ENCODE measurements at places on chromosomes 12 and 14. TPM values are rescaled to one million over a fixed set of nuclear protein-coding genes. Genes with fewer than 3 reads are reported as not detected.
A peak's percentile ranks its signal among the peaks of the same experiment; 100 is the strongest.

Gene DNM1L
- 129 TPM for polyA plus RNA-seq

Gene REP15
- polyA plus RNA-seq: 3.3 TPM

Gene KRT77
- polyA plus RNA-seq: not detected

Gene SOAT2
- polyA plus RNA-seq: 3.0 TPM

Gene KRT72
- not detected for polyA plus RNA-seq

Gene FOXN4
- polyA plus RNA-seq: 2.4 TPM

DNA sequence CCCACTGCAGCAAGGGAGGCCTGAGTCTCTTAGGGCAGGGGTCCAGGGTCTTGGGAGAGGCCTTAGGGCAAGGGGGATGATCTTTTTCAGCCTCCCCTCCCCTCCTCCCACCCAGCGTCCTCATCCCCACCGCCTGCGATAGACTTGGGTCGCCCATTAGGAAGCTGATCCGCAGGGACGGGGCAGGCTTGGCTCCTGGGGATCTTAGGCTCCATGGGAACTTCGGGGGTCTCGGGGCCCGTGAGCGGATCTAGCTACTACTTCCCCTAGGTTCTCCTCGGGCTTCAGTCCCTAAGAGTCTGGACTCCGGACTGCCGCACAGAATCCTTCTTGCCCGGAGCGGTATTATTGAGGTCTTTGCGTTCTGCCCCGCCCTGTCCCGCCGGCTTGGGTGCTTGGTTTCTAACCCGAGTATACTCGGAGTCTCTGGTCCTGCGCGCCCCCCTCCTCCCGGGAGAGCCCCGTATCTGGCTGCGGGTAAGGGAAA lies 2.2 kb upstream of the PTHLH start:
- DNase-seq: no peak

DNA sequence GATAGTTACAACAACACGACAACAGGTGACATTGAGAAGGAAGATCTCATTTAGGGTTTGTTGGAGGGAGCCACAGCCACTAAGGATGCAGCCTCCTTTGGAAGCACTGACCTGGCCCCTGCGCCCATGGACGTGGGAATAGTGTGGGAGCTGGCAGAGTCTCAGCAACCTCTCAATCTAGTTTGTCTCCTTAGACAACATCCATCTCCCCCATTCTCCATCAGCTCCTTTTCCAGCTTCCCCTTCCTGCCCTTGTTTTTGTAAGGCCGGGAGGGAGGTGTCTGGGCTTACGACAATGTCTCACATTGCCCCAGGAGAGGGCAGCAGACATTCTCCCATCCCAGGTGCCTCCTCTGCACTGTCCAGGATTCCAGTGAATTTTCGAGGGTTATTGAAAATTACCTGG lies 170.2 kb upstream of the PZP start:
- peak; percentile 24 for DNase-seq

DNA sequence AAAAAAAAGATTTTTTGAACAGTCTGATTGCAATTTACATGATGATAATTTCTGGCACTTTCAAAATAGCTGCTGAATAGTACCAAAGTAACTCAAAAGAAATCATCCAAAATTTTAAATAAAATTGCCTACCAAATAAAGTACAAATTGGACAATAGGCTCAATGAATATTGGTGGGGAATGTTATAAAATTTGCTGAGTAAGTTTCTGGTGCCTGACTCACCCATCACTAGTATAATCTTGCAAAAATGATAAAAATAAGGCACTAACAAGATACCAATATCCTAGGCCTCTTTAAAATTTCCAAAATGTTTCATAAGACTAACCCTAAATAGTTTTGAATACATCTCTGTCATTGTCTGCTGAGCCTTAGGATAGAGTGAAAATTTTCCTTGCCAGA lies 145.3 kb upstream of the LRFN5 start:
- no peak for DNase-seq

DNA sequence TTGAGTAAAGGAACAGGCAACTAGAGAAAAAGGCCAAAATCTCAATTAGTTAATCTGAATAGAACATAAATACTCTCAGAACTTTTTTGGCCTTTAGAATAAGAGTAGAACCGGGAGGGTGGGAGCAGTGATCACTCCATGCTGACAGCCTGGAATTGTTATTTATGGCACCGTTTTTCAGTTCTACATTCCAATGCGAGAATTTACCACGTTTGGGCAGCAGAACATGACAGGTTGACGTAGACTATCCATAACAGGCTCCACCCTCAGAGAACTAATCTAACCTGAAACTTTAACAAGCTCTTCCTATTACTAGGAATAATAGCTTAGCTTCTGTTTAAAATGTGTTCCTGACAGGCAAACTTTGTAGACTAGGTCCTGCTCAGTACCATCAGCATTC lies 379.1 kb downstream of the SEC23A start:
- peak; percentile 38 for DNase-seq

- DNase-seq: no peak
Measured at GRCh38 chr14:59534361-59534987, 42.1 kb downstream of the CCDC175 start.

DNA sequence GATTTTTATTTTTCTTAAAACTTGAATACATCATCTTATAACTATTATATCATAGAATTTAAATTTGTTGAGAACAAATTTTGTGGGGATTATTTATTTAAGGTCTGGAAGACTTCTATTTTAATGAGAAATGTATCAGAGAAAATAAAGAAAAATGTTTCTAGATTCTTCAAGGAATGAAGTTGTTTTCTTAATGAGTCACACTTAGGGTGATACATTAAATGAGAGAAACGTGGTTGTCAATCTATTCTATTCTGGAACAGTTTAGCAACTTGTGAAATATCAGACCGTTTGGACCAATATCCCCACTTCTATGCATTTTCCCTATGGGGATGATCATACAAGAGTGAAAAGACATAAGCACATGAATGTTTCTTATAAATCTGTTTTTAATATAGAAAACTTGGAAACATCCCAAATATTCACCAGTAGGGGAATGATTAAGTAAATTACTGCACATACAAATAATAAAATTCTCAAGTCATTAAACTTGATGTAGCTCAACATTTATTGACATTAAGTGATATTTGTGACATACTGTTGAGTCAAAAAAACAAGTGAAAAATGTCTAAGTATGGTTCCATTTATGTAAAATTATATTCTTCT lies 88.5 kb downstream of the E2F7 start:
- no peak for DNase-seq

- no peak for DNase-seq
Measured at GRCh38 chr12:5206401-5207175, 162.9 kb downstream of the KCNA5 start.

DNA sequence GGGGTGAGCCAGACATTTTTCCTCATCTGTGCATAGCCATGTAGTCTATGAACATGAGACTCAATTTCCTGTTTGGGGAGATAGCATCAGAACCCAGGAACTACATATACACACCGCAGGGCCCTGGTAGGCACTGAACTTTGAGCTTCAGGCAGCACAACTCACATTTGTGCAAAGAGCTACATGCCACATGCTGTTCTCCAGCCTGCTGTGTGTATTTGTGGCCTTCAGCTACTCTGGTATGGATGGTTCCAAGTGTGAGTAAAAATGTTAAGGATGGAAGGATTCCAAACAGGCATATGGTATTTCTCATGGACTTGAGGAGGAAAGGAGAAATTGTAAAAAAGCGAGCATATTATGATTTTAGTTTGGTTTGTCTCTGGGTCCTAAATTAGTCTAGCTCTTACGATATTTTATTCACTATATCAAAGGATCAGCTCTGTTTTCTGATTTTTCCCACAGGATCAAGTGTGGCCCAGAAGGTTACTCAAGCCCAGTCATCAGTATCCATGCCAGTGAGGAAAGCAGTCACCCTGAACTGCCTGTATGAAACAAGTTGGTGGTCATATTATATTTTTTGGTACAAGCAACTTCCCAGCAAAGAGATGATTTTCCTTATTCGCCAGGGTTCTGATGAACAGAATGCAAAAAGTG lies 422.4 kb upstream of the OR4E1 start:
- DNase-seq: peak; percentile 71

- DNase-seq: no peak
Measured at GRCh38 chr12:40382217-40382616, 157.4 kb downstream of the LRRK2 start.

DNA sequence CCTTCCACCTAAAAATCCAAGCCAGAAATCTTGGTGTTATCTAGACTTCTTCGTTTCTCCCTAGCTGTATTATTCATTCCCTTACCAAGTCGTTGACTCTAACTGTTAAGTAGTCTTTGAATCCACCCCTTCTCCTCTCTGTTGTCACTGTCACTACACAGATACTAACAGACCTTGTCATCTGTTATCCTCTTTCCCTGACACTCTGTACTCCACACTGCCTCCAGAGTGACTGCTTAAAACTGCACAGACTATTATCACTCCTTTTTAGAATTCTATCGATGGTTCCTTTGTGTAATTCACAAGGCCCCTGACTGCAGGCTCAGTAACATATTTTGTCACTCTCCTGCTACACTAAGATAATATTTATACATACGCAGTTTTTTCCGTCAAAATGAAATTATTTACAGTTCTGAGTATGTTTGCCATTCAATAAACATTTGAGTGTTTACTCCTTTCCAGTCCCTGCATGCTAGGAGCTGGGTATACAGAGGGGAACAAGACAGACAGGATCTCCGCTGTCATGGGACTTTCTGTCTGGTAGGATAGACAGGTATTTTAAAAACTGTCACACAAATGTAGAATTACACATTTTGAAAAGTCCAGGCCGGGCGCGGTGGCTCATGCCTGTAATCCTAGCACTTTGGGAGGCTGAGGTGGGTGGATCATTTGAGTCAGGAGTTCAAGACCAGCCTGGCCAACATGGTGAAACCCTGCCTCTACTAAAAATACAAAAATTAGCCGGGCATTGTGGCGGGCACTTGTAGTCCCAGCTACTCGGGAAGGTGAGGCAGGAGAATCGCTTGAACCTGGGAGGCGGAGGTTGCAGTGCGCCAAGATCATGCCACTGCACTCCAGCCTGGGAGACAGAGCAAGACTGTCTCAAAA lies 3.8 kb downstream of the MARS1 start:
- no peak for DNase-seq

- no peak for DNase-seq
Measured at GRCh38 chr14:80930836-80931389, 10.6 kb downstream of the CEP128 start.

DNA sequence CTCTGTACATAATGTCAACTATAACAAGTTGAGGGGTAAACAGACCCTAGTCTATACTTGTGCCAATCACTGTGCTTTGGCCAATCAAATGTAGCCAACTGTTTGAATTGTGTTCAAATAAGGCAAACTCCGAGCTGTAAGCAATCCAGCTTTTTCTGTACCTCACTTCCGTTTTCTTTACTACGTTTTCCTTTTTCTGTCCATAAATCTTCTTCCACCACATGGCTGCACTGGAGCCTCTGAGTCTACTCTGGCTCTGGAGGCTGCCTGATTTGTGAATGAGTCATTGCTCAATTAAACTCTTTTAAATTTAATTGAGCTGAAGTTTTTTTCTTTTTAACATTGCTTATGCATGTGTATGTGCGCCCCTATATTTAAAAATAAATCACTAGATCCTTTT lies 29.7 kb downstream of the CLEC1A start:
- no peak for DNase-seq
